ENCODE measurements at places on chromosomes 12 and 14.

DNA sequence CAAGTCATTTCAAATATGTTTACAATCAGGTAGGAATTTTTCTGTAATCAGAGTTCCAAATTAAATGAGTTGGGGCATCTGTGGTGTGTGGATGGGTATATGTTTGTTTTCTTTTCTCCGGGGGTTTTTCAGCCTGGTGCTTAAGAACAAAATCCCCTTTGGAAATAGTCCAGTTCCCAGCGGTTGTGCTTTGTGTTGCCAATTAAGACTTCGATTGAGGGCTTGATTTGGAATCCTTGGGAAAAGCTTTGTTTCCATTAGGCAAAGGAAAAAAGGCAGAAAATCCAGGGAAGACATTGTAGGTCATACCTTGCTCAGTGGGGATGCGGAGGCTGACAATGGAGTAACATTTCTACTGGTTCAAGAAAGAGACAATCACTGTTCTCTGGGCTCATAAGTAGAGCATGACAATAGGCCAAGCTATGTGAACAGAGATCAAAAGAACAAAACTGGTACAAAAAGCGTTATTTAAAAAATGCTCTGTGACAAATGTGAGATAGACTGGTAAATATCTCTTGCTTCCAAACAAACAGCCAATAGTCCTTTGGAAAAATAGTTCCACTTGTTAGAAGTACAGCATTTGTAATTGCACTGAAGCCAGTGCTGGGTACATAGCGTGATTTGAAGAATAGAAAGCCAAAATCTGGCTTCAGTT, 79.7 kb downstream of the EML1 start:
- no peak for DNase-seq

- peak; percentile 51 for DNase-seq
Observed at GRCh38 chr14:21894003-21894897, 220.6 kb upstream of the OR4E1 start.

GRCh38 chr12:16691624-16692023, 85.7 kb upstream of the LMO3 start:
- DNase-seq = no peak

GRCh38 chr14:90544971-90545370, 148.1 kb downstream of the CALM1 start:
- DNase-seq = no peak

DNA sequence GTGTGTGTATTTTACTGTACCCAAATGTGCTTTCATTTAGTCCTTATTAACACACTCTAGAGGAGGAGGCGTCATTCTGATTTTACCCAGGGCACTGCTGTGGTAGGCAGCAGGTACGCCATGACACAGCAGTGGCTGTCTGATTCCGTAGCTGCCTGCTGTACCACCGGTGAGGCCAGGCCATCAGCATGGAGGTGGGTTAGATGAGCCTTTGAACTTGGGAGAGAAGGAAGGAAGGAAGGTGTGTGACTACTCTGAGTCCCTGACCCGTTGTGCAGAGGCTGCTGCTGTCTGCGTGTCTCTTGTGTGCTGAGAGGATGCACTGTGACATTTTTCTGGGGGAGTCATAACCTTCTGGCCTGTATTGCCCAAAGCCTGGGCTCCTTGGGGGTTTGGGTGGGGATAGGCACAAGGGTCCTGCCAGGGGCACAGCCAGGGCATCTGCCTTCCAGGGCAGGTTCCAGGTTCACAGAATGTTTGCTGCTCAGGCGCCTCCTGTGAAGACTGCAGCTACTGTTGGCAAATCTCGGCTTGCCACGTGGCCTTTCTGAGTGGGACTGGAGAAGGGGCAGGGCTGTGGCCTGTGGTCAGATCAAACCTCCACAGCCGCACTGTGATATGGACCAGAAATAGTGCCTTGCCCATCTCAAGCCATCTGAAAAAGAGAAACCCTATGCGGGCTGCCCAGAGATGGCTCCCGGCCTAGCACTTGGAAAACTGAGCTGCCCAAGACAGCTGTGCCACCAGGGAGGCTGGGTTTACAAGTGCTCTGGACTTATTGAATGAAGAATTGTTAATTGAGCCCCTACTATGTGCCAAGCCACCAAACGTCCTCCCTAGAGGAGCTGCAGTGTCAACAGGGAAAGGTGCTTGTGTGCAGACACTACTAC, 47.1 kb downstream of the MLXIP start:
- DNase-seq = no peak

- no peak for DNase-seq
Observed at GRCh38 chr12:52988898-52989297, 17.4 kb upstream of the EIF4B start.

GRCh38 chr12:40013292-40013691, 92.6 kb downstream of the SLC2A13 start:
- no peak for DNase-seq

DNA sequence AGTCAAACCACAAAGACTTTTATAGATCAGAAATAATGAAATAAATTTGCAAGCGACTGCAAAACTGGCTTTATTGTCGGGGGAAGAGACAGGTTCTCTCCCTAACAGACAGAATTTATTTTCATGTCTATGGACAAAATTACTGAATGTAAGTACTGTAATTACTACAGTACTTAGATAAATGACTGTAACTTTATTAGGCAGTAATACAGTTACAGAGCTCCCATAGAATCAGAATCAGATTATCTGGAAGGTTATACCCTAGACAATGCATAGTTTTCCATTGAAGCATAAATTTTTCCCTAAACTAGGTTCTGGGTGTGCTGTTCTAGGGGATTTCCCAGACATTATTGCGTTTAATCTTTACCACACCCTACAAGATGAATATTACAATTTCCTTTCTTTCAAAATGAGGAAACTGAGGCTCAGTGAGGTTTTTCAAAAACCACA, 114.2 kb downstream of the C12orf75 start:
- no peak for DNase-seq

- no peak for DNase-seq
Observed at GRCh38 chr12:21962236-21962635, 21.0 kb upstream of the ABCC9 start.

DNA sequence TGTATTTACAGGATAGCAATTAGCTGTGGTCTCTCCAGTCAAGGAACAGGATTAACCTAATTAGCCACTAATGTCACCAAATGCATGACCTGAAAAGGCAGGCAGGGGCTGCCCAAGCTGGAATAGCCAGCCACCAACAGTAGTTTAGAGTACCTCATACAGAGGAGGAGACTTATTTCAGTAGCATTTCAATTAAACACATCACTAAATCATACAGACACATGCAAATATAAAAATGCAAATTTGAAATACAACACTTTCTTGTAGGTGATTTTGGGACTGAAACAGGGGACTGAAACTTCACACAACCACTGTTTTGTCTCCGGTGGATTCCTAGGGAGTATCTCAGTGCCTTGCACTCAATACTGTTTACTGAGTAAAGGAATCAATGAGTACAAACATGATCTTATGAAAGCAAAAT, 636 bp upstream of the IFNG-AS1 start:
- no peak for DNase-seq

DNA sequence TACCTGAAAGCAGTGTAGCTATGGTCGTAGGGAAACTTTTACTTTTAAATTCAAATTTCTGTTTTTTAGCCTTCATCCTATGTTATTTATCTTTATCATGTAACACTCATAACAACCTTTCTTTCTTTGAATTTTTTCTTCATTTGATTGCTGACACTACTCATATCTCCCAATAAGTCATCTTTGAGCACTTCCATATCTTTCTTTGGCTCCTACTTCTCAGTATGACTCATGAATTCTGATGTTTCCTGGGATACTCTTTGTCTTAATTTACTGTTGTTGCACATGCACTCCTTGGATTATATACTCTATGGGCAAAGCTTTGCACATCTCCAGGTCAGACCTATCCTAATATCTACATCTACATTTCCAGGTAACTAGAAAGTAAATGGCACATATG, 18.1 kb upstream of the IAPP start:
- no peak for DNase-seq

DNA sequence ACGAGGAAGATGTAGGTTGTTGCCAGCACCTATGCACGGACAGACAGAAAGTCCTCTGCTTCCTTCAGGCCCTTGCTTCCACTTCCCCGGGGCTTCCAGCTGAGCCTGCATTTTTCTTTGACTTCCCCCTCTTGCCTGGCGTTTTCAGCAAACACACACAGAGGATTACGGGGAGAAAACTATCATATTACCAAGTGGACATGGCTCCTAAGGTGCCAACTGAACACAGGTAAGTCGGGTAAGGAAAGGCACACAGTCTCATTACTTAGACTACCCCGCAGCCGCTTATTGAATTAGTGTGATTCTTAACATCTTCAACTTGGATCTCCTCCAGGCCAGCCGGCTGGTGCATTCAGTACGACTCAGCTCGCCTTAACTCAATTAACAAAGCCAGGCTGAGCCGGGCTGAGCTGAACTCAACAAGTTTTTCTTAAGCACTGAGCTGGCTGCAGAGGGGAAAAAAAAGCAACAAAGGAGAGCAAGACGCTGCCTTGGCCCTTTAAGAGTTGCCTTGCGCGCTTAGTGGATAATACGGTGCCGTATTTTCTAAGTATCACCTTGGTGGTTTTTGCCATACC, 19.2 kb upstream of the MAP1LC3B2 start:
- no peak for DNase-seq

- no peak for DNase-seq
Observed at GRCh38 chr12:98431089-98431488, 84.3 kb upstream of the TMPO start.

DNA sequence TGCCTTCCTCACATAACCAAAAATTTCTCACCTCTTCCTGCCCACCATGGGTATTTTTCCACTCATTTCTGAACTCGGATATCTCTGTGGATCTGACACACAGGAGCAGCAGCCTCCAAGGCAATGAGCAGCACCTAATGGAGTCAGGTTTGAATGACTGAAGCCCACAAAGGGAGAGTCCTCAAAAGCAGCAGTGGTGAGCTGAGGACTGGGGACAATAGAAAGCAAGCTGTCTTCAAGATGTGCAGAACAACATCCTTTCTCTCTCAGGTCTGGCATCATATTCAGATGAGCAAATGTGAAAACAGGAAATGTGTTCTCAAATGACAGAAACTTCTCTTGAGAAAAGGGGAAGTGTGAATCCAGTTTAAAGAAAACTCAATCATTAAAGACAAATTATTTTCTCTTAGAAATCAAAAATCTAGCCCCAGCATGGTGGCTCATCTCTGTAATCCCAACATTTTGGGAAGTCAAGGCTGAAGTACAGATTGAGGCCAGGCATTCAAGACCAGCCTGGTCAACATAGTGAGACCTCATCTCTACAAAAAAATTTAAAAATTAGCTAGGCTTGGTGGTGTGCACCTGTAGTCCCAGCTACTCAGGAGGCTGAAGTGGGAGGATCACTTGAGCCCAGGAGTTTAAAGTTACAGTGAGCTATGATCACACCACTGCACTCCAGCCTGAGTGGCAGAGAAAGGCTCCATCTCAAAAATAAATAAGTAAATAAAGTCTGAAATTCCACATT, 54.2 kb downstream of the C12orf42 start:
- DNase-seq = peak; percentile 3

DNA sequence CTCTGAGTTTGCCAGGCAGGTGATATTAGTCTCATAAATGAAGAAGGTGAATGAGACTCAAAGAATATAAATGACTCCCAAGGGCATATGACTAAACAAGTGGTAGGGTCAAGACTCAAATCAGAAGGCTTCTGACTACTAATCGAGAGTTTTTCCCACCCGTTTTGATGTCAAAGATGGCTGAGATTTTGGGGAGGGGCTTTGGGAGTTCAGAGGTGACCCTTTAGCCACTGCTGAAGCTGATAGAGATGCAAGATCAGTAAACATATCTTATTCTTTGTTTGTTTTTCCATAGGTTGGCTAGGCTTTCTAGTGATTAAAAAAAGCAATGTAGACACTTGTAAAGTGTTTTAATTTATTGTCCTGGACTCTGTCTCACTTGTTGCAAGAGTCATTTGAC, 239.6 kb upstream of the PLEKHG7 start:
- no peak for DNase-seq

GRCh38 chr14:67457782-67458181, 30.7 kb downstream of the TMEM229B start:
- DNase-seq = no peak

- no peak for DNase-seq
Observed at GRCh38 chr14:68688872-68689371, 103.9 kb downstream of the ZFP36L1 start.

GRCh38 chr12:55720894-55721444, 776 bp downstream of the RDH5 start:
- no peak for DNase-seq

DNA sequence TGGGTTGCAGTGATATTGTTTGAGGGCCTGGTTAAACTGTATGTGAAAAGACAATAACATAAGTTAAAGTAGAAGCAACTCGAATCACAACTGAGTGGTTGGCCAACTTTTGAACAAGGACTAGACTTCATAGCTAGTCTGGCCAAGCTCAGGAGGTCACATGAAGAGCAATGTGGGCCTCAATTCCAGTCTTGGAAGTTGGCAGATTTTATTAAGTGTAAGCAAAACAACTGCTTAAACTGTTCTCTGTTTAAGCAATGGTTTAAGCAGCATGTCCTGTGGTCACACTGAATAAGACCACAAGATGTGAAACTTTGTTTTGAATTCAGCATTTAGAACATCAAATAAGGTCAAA, 100.4 kb downstream of the TMTC3 start:
- no peak for DNase-seq

DNA sequence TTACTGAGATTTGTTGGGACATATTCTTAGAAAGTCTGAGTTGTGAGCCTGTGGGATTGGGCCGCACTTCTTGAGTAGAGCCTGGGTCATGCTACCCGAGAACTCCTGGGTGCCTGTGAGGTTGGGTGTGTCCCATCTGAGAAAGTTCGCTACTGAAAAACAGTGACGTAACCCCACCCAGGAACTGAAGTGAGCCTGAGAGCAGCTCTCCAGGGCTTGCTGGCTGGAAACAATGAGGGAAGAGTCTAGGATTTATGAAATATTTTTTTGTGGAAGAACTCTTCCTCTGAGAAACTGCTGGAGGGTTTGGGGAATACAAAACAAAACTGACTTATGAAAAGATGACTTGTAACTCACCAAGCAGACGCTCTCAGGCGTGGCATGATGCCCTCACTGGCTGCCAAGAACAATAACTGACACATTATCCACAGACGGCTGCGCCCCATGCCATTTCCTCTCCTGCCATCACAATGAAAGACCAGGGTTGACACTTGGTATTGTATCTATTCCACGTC, 69.2 kb downstream of the RASSF3 start:
- peak; percentile 72 for DNase-seq
